ENCODE measurements at places on chromosomes 13 and 19. TPM values are rescaled to one million over a fixed set of nuclear protein-coding genes. Genes with fewer than 3 reads are reported as not detected.

Gene ZSCAN4
- not detected for total RNA-seq

Gene PDCD2L
- total RNA-seq: 50.8 TPM

Gene DIAPH3
- total RNA-seq: 26.6 TPM

Gene GPC5
- 0.07 TPM for total RNA-seq

GRCh38 chr13:46339035-46339666 is 47.9 kb downstream of the RUBCNL start:
- no peak for DNase-seq

DNA sequence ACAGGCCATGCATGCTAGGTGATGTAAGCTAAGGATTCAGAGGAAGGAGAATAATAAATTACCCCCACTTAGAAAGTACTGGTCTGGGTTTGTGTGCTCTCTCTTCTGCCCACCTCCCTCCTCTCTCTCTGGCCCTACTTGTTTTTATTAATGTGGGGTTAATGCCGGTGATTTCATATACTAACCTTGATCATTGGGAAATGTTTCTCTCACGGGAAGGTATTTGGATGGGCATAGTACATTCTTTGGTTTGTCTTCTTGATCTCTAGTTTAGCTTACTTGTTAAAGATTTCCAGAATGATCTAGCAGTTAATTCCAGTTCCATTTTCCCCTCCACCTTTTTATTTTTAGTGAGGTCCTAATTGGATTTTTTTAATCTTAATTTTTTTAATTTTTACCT is 24.6 kb downstream of the ARHGAP35 start:
- no peak for DNase-seq

DNA sequence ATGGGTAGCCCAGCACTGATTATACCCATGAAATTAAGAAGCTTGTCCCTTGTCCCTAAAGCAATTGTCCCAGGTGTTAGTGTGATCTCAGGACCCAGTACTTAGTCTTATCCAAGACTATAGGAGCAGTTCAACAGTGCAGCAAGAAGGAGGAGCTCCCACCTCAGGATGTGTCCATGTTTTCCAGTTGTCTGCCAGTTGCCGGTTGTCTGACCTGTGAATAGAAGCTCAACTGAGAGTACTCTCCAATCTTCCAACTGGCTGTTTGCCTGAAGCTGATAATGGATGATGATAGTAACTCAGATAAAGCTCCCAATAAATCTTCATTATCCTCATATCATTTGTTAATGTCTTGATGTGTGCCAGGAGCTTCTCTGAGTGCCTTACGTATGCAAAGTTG is 107.2 kb upstream of the HTR2A start:
- no peak for DNase-seq

DNA sequence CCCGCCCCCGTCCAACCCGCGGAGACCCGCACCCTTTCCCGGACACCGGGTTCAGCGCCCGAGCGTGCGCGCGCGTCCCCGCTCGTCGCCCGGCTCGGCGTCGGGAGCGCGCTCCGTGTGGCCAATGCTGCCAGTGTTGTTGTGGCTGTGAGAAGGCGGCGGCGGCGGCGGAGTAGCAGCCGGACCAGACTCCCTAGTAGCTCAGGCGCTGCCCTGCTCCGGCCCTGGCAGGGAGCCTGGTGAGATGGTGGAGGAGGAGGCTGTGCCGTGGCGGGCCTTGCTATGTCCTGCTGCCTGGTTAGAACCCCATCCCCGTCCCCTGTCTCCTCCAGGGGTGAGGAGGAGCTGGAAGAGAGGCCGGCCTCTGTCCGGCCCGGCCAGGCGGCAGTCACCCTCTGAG is 553.2 kb downstream of the TUBA3C start:
- no peak for DNase-seq

GRCh38 chr19:43533546-43534304 is 737 bp downstream of the ZNF575 start:
- DNase-seq: peak; percentile 98
